ENCODE measurements at places on chromosomes 11 and 22.

- peaks cover 4% of the 10 kb centered on the region for H3K27me3 ChIP-seq
- H3K4me3 ChIP-seq, result no peak overlapping the region
- H3K4me1 ChIP-seq, result no peaks in the 10 kb centered on the region
- DNase-seq, result no peak
- no peak overlapping the region for H3K27ac ChIP-seq
- H3K36me3 ChIP-seq, result no peaks in the 10 kb centered on the region
Observed at GRCh38 chr22:36580371-36580770, 51.4 kb upstream of the EIF3D start.

GRCh38 chr11:12009617-12010321 is 1.3 kb upstream of the DKK3 start:
- no peak overlapping the region for H3K4me3 ChIP-seq
- H3K27me3 ChIP-seq, result peaks cover 2% of the 10 kb centered on the region
- H3K4me1 ChIP-seq, result no peaks in the 10 kb centered on the region
- no peak overlapping the region for H3K27ac ChIP-seq

DNA sequence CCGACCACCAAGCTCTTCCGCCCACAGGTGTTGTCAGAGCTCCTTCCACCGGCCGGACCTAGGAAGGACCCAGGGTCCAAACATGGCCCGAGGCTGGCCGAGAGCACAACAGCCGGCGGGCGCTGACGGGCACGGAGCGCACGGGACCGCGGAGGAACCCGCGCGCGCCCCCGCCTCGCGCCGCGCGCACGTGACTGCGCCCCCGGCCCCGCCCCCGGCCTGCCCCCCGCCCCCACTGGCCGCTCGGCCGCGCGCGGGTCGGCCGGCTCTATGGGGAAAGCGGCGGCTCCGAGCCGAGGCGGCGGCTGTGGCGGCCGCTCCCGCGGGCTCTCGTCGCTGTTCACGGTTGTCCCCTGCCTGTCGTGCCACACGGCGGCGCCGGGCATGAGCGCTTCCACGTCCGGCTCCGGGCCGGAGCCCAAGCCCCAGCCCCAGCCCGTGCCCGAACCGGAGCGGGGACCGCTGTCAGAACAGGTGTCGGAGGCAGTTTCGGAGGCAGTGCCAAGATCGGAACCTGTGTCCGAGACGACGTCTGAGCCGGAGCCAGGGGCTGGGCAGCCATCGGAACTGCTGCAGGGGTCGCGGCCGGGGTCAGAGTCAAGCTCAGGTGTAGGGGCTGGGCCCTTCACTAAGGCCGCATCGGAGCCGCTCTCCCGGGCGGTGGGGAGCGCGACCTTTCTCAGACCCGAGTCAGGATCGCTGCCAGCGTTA is at the start of gene OSBP2:
TSS of gene OSBP2 (plus strand) at position 235 of the 711 bp plus-strand sequence. CDS start at position 271, 36 bp downstream.
- DNase-seq, result no peak
- H3K4me1 ChIP-seq, result no peaks in the 10 kb centered on the region
- no peaks in the 10 kb centered on the region for H3K36me3 ChIP-seq
- no peak within 1 kb of the TSS for H3K27ac ChIP-seq
- no peaks in the 10 kb centered on the region for H3K27me3 ChIP-seq

- H3K4me3 ChIP-seq, result no peak overlapping the region
- no peak for DNase-seq
- no peak overlapping the region for H3K27ac ChIP-seq
- no peaks in the 10 kb centered on the region for H3K36me3 ChIP-seq
Observed at GRCh38 chr11:13963169-13963948, 836 bp downstream of the SPON1 start.

DNA sequence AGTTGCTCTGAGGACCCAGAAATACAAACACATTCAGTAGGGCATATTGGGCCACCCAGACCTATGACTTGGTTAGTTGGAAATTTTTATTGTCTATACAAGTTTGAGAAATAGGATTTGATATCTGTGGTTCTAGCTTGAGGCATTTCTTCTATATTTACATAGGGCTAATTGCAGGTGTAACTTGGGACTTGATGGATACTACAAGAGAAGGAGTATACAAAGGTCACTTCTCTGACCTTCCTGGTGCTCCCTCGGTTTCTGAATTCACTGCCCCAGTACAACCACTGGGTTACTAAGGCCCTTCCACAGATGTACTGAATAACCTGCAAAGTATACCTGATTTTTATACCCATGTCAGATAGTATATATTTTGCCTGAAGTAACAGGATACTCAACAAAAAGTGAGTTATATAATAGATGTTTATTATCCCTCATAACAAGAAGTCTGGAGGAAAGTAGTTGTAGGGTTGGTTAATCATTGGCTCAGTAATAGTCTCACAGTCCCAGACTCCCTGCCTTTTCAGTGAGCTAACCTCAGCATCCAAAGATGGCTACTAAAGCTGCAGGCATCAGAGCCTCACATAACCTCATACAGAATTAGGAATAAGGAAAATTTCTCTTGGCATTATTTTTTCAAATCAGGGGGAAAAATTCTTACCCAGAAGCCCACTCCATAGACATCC is 8.8 kb upstream of the PGR start:
- no peaks in the 10 kb centered on the region for H3K4me1 ChIP-seq
- no peaks in the 10 kb centered on the region for H3K36me3 ChIP-seq
- H3K27ac ChIP-seq, result no peak overlapping the region
- no peak for DNase-seq
- no peak overlapping the region for H3K4me3 ChIP-seq

- no peak for DNase-seq
- H3K27me3 ChIP-seq, result no peaks in the 10 kb centered on the region
- H3K36me3 ChIP-seq, result no peaks in the 10 kb centered on the region
- peak overlapping the region; percentile 68 for H3K4me3 ChIP-seq
- no peaks in the 10 kb centered on the region for H3K4me1 ChIP-seq
- H3K27ac ChIP-seq, result no peak overlapping the region
Observed at GRCh38 chr11:5809122-5809519, 397 bp downstream of the OR52N2 start.

DNA sequence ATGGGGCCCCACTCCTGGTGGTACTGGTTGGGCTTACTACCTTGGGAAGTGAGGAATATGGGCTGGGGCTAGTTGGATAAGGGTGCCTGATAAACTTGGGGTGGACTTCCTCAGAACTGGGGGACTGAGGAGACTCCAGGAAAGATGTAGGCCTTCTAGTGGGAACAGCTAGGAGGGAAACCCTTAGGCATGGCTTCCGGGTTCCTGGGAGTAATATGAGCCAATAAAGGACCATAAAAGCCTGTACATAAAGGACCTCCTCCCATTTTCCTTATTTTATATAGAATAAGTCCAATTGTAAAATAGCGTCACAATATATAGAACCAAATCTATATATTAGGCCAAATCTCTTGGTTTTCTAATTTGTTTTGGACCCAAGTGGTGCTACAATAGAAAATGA is 18.4 kb upstream of the RNASEH2C start:
- H3K27me3 ChIP-seq, result peaks cover 3% of the 10 kb centered on the region
- no peak overlapping the region for H3K4me3 ChIP-seq
- no peaks in the 10 kb centered on the region for H3K36me3 ChIP-seq
- H3K4me1 ChIP-seq, result no peaks in the 10 kb centered on the region
- DNase-seq, result no peak
- H3K27ac ChIP-seq, result no peak overlapping the region

DNA sequence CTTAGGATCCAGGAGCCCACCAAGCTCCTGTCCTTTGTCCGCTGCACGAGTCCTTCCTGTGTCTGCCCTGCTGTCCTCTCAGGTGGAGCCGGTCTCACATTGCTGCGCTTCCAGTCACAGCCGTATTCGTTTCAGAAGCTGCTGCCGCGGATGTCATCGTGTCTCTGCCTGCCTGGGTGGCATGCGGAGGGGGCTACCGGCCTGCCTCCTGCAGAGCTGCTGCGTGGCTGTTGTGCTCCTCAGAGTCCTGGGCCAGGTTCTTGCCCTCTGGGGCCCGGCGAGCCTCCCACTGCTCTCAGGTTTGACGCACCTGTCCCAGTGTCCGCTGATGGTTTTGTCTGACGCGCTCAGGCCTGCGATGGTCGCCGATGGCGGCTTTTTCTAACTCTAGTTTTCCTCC is 254.2 kb downstream of the TBC1D22A start:
- H3K27ac ChIP-seq, result no peak overlapping the region
- no peak overlapping the region for H3K4me3 ChIP-seq
- no peaks in the 10 kb centered on the region for H3K27me3 ChIP-seq

GRCh38 chr11:3962406-3962840 is 107.0 kb downstream of the STIM1 start:
- no peaks in the 10 kb centered on the region for H3K4me1 ChIP-seq
- H3K27ac ChIP-seq, result no peak overlapping the region
- no peaks in the 10 kb centered on the region for H3K36me3 ChIP-seq
- no peak for DNase-seq
- no peak overlapping the region for H3K4me3 ChIP-seq

DNA sequence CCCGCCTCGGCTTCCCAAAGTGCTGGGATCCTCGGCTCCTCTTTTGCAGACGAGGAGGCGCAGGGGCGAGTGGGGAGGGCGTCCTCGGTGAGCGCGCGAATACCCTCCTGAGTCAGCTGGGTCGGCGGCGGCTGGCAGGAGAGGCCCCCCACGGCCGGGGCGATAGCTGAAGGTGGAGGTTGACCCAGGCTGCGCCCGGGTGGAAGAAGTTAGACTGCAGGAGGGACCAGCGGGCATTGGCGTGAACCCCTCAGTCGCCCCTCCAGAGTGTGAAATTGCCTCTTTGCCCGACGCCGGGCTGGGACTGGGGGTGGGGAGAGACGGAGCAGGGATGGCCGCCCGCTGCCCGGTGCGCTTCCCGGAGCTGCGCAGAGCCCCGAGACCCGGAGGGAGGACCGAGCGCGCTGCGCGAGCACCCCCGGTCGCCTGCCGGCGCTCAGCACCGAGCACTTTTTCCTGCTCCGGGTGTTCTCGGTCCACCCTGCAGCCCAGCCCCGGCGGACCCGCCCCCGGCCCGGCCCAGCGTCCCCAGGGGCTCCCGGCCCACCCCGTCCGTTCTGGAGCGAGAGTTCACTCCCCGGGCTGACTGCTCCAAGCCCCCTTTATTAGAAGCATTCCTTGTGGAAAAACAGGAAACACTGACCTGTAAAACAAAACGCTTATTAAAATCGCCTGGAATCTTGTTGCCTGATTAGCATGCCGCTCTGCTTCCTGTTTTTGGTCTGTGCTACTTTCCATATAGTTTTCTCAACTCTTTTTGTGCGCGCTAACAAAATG is 13.7 kb upstream of the CPT1A start:
- no peaks in the 10 kb centered on the region for H3K36me3 ChIP-seq
- H3K27me3 ChIP-seq, result peaks cover 7% of the 10 kb centered on the region
- H3K4me3 ChIP-seq, result peak overlapping the region; percentile 44
- no peaks in the 10 kb centered on the region for H3K4me1 ChIP-seq

- H3K27me3 ChIP-seq, result no peaks in the 10 kb centered on the region
- H3K36me3 ChIP-seq, result no peaks in the 10 kb centered on the region
- DNase-seq, result no peak
Observed at GRCh38 chr11:100774132-100774531, 87.0 kb downstream of the ARHGAP42 start.

DNA sequence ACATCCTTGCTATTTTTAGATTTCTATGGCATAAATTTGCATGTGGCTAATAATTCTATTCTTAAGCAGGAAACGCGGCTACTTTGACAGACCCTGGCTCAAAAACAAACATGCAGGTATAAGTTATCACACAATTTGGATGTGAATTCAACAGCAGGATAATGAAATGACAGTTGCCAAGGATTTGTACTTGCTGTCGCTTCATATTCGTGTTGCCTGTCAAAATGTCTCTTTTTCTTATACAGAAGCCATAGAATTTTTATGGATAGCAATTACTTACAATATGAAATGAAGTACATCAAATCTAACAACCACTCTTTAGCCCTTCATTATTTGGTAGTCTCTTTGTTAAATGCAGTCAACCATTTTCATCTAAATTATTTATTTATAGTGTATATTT is 46.4 kb downstream of the DCDC1 start:
- no peak overlapping the region for H3K27ac ChIP-seq
- no peak overlapping the region for H3K4me3 ChIP-seq
- no peak for DNase-seq
- no peaks in the 10 kb centered on the region for H3K4me1 ChIP-seq

- H3K4me3 ChIP-seq, result no peak overlapping the region
- H3K27ac ChIP-seq, result no peak overlapping the region
- no peaks in the 10 kb centered on the region for H3K27me3 ChIP-seq
Observed at GRCh38 chr11:19666951-19667350, 45.7 kb upstream of the NAV2 start.

DNA sequence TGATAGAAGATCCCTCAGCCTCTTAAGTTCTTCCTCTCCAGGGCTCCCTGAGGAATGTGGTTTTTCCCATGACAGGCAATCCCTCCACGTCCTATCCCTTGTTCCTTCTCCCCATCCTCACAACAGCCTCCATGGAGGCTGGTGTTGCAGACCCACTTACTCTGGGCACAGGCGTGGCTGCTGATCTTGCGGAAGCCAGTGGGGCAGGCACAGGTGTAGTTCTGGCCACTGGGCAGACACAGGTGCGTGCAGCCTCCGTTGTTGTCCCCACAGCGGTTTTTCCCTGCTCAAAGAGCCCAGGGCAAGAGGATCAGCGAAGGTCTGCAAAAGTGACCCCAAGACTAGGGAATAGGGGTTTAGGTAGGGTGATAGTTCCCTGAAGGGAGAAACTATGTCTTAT is 29.1 kb downstream of the LRP4 start:
- no peaks in the 10 kb centered on the region for H3K4me1 ChIP-seq
- H3K36me3 ChIP-seq, result no peaks in the 10 kb centered on the region
- H3K27ac ChIP-seq, result no peak overlapping the region
- H3K27me3 ChIP-seq, result no peaks in the 10 kb centered on the region
- H3K4me3 ChIP-seq, result no peak overlapping the region
- DNase-seq, result no peak

DNA sequence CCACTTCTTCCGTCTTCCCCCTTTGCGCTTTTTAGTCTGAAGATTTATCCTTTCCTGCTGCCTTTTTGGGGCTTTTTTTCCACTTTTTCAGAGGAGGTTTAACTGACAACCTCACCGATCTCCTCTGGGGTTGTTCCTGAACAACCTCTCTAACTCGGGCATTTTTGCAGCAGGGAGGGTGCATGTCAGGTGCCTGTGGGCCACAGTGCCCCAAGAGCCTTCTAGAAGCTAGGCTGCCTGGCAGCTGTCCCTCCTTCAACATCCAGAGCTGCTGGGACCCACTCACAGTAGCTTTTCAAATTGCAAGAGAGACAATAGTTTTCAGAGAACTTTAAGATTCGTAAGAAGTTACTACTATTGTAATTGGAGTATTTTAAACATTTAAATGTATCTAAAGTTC is 1112.4 kb upstream of the CNTN5 start:
- H3K36me3 ChIP-seq, result no peaks in the 10 kb centered on the region
- no peaks in the 10 kb centered on the region for H3K4me1 ChIP-seq
- no peak overlapping the region for H3K27ac ChIP-seq
- H3K4me3 ChIP-seq, result no peak overlapping the region

DNA sequence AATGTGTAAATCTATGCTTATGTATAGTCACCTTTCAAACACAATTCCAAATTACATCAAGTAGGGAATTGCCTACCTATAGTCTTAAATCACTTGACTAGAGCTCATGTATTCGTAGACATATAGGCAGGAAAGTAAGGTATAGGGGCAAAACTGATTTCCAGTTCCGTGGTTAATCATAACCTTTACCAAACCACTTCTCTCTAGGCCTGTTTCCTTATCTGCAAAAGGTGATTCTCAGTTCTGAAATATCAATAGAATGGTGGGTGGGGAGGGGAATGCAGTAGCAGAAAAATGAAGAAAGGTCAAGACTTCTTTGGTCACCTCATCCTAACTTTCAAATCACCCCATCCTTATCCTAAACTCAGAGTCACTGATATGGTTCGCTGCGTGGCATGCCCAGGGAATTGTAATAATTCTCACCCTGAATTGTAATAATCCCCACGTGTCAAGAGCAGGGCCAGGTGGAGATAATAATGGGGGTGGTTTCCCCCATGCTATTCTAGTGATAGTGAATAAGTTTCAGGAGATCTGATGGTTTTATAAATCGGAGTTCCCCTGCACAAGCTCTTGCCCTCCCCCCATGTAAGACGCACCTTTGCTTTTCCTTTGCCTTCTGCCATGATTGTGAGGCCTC is 1.9 kb upstream of the ANO5 start:
- H3K27ac ChIP-seq, result no peak overlapping the region
- no peaks in the 10 kb centered on the region for H3K4me1 ChIP-seq
- DNase-seq, result peak; percentile 19
- no peaks in the 10 kb centered on the region for H3K36me3 ChIP-seq
- H3K27me3 ChIP-seq, result no peaks in the 10 kb centered on the region

Measured in GM12878 (cell line).